ENCODE measurements at places on chromosomes 7 and 10.

DNA sequence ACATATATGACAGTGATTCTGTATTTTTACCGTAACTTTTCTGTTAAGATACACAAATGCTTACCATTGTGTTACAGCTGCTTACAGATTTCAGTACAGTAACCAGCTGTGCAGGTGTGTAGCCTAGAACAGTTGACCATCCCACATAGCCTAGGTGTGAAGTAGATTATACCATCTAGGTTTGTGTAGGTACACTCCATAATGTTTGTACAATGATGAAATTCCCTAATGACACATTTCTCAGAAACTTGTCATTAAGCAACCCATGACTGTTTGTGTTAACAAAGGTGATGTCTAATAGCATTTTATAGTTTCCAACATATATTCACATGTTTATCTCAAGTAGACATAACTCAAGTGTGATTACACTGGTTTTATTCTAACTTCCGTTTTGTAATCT, 218.5 kb downstream of the PLXDC2 start:
- no peak for DNase-seq

DNA sequence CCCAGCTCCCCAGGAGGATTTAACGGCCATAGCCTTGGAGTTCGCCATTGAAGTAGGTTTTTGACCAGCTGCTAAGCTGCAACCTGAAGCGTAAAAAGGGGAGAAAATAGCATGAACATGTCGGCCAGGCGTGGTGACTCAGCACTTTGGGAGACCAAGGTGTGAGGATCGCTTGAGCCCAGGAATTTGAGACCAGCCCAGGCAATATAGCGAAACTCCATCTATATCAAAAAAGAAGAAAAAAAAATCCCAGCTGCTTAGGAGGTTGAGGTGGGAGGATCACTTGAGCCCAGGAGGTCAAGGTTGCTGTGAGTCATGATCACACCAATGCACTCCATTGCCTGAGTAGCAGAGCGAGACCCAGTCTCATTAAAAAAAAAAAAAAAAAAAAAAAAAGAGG, 32.2 kb upstream of the MCU start:
- DNase-seq, result no peak

GRCh38 chr7:73766556-73767229, 3.4 kb downstream of the CLDN3 start:
- no peak for DNase-seq

DNA sequence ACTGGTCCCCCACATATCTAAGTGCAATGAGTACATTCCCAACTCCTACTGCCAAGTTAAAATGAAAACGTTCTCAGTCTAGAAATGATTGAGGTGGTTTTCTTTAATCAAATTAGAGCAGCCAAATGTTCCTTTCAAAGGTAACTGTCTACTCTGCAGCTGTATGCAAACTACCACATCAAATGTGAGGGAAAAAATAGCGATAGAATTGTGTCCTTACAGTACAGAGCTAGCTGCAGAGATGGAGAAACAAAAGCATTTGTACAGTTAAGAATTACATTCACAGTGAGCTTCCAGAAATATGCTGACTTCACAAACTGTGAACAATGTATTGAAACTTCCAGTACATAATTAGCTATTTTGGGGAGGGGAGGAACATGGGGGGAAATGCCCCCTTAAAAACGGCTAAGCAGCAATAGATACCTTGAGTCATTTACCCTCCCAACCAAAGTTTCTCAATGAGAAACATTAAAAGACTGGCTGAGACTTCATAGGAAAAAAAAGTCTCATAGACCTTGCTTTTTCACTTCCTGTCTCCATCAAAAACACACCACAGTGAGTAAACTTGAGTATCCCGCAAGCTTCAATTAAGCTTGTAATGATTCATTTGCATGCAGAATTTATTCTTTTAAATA, 22.9 kb downstream of the CDK6 start:
- DNase-seq, result no peak

GRCh38 chr7:96449094-96449493, 127.2 kb upstream of the SLC25A13 start:
- no peak for DNase-seq

DNA sequence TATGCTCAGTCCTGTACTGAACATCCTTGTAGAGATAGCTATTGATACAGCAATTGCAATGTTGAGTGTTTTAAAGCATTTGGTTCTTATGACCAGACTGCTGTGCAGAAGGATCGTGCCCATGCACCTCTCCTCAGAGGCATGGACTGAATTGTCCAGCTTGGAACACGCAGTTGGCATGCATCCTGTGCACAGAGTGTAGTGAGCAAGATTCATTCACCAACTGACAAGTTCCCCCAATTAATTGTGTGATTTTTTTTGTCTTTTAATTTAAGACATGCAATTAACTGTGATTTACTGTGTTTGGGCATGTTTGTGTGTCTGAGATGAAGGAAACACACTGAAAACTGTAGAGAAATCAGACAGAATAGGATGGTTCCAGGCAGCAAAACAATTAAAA, 323.7 kb downstream of the CDK14 start:
- DNase-seq, result no peak

- no peak for DNase-seq
Observed at GRCh38 chr7:4800487-4800886, 25.1 kb downstream of the AP5Z1 start.

GRCh38 chr7:77543910-77544309, 6.8 kb downstream of the PTPN12 start:
- DNase-seq, result no peak

DNA sequence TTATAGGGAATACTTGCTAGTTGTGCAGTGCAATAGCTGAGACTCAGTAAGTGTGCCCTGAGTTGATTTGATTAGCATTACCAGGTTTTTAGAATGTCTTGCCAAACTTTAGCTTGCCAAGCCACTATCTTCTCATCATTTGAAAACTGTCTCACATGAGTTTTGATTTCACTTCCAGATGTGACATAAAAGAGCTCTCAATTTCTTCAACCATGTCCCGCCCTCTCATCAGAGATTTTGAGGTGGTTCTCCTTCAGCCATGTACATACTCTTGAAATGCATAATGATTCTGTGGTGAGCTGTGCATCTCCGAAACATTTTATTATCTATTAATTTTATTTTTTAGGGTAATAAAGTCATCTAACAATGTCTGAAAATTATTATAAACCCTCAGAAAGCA, 215.0 kb upstream of the SEMA3E start:
- DNase-seq, result no peak

GRCh38 chr7:132022188-132022587, 465.8 kb upstream of the PODXL start:
- no peak for DNase-seq

- no peak for DNase-seq
Observed at GRCh38 chr7:138935465-138936011, 45.7 kb downstream of the KIAA1549 start.

GRCh38 chr7:133837224-133837623, 289.9 kb upstream of the LRGUK start:
- DNase-seq, result no peak

GRCh38 chr10:33861016-33861704, 526.7 kb upstream of the NRP1 start:
- no peak for DNase-seq

DNA sequence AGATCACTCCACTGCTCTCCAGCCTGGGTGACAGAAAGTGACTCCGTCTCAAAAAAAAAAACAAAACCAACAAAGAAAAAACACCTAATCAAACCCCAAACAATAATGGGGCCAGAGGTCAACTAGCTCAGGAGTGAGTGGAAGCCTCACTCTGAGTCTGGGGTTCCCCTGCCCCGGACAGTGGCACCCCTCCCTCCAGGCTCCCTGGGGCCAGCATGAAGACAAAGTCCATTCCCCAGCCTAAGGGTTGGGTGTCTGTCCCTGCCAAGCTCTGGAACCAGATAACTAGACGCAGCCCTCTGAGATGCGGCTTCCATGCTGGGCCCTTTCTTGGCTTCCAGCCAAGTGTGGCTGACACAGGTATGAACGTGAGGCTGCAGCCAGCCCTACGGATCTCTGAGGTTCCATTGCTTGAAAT, 1.7 kb upstream of the FUOM start:
- no peak for DNase-seq

- DNase-seq, result no peak
Observed at GRCh38 chr7:36057323-36057722, 95.7 kb upstream of the EEPD1 start.

- peak; percentile 39 for DNase-seq
Observed at GRCh38 chr10:89163265-89163995, 43.7 kb downstream of the CH25H start.

GRCh38 chr7:17318146-17318545, 19.7 kb downstream of the AHR start:
- DNase-seq, result no peak

DNA sequence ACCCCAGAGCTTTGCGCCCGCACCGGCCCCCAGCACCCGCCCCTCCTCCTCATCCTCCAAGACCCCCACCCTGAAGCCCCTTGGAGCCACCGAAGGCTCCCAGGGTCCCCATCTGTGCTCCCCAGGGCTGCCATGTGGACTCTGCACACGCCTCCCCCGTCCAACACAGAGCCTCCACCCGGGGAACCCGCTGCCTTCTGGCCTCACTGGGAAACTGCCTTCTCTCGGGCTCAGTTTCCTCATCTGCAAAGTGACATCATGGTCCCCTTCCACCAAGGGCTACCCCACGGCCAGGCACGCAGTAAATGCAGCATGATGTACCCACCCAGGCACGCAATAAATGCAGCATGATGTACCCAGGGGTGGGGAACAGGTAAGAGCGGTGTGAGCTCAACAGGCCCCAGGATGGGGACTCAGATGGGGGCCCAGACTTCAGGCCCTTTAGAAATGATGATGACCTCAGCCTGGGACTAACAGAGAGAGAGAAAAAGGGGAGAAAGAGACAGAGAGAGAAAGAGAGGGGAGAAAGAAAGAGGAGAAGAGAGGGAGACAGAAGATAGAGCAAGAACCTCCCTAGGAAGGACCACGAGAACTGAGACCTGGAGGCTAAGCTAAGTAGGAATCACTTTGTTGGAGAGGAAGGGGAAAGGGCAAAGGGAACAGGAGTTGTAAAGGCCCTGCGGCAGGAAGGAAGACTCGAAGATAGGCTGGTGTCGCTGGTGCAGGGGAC, 2.5 kb upstream of the MICALL2 start:
- DNase-seq, result no peak

GRCh38 chr7:155931396-155932085, 119.3 kb upstream of the SHH start:
- no peak for DNase-seq

- no peak for DNase-seq
Observed at GRCh38 chr10:10662716-10663408, 354.8 kb upstream of the CELF2 start.

DNA sequence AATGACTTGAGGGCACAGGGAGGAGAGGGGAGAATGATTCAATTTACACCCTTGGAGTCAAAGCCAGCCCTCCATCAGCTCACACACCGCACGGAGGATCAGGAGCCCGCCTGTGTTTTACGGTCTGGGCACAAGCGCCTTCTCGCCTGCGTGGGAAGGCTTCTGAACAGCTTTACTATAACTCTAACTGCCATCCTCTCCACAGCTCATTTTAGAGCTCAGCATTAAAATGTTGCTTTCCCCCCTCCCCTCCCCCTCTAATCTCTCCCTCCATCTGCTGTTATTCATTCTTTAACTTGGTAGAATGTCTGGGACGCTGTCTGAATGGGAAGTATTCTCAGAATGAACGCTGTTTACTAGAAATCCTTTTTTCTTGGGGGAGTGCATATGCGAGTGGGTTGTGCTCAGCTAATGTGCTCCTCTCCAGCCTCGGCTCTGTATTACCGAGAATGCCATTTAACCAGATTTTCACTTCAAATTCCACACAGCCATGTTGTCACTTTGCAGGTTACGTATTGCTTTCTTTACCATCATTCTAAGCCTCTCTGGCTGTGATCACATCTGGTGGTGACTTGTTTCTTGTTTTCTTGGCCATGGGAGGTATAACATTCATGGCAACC, 140.1 kb downstream of the GFRA1 start:
- DNase-seq, result no peak

DNA sequence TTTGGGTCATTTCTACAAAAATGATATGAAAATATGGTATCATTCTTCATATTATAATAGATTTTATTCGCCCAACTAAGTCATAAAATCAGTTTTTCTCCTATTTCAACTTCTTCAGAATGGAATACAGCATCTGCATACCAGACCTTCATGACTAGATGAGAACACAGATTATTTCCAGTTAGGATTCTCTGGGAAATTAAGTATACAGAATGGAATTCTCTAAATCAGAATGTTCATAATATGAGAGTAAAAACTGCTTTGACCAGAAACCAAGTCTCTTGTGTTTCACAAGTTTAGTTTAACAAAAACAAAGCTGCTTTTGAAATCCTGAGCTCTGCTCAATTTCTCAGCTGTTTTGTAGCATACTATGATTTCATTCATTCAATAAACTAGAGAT, 160.3 kb upstream of the SEMA3A start:
- no peak for DNase-seq

- DNase-seq, result no peak
Observed at GRCh38 chr7:81430150-81430549, 339.7 kb downstream of the HGF start.

- DNase-seq, result no peak
Observed at GRCh38 chr7:84508606-84509005, 314.0 kb upstream of the SEMA3A start.

GRCh38 chr7:32868116-32868515, 23.4 kb downstream of the KBTBD2 start:
- DNase-seq, result no peak

- DNase-seq, result no peak
Observed at GRCh38 chr10:116753759-116754158, 11.4 kb upstream of the HSPA12A start.

DNA sequence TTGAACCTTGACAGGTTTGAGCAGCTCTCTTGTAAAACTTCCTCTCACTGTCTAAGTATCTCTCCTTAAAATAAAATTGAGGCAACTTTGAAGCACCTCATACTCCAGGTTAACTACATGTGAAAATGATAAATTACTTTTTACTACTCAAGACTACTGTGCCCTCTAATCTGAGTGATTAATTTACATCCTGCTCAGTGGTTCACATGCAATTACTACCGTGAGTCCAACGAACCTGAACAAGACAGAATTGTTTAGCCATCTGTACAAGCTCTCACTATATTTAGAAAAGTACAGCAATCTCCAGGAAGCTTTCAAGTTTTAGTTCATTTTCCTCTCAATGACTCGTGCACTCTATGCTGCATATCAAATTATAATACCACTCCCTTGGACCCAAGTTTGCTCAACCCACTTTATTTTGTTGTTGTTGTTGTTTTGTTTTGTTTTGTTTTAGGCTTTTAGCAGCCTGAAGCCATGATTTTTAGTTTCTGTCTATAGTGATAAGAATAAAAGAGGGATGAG, 21.2 kb downstream of the PDE1C start:
- DNase-seq, result no peak

DNA sequence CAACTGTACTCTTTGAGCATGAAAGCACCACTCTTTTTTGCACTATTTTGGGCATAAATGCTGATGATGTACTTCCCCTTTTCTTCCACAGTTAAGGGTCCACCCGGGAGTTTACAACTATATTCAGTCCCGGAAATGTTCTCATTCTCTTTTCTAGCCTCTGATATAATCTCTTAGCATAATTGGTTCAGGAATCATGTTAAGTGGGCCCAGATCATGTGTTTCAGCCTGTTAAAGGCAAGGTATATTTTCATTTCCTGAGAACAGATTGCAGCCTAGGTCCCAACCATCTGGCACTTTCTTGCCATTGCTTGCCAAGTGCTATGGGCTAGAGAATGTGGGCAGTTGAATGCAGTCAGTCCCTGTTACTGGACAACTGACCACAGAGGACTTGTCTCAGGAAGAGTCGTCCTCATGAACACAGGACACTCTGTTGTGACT, 111.4 kb upstream of the GLCCI1 start:
- DNase-seq, result no peak

- no peak for DNase-seq
Observed at GRCh38 chr10:100655760-100656421, 89.5 kb upstream of the PAX2 start.

- no peak for DNase-seq
Observed at GRCh38 chr7:115135769-115136410, 214.0 kb downstream of the MDFIC start.

GRCh38 chr10:126398924-126399323, 10.6 kb upstream of the ADAM12 start:
- no peak for DNase-seq

Data from GM12891 (cell line).